ENCODE measurements at places on chromosomes 12 and 14.
A peak's percentile ranks its signal among the peaks of the same experiment; 100 is the strongest.

- no peak for DNase-seq
Measured at GRCh38 chr12:87198181-87198580, 831.0 kb downstream of the C12orf50 start.

- DNase-seq: no peak
Measured at GRCh38 chr12:48796976-48797375, 8.1 kb upstream of the ADCY6 start.

DNA sequence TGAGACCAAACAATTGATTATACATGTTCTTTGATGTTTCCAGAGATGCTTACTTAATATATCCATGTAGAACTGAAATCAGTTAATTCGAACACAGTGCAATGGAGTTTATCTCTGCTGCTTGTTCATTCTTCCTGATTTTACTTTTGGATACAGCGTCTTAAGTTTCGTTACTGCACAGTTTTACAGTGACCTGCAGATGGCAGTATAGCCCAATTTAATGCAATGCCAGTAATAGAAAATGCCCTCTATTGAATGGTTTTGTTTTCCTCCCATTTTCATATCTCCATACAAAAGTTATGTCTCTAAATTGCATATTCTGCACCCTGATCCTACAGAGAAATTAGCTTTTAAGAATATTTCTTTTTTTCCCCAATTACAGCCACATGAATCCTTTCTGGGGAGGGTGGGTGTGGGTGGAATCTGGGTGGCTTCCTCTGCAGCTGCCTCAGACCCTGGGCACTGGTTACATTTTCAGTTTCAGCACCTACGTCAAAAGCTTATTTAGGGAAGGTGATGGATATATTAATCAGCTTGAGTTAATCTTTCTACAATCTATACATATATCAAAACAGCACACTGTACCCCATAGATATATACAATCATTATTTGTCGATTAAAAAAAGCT, 101.1 kb upstream of the DCD start:
- DNase-seq: no peak

- DNase-seq: no peak
Measured at GRCh38 chr14:25358330-25358729, 308.4 kb upstream of the STXBP6 start.

DNA sequence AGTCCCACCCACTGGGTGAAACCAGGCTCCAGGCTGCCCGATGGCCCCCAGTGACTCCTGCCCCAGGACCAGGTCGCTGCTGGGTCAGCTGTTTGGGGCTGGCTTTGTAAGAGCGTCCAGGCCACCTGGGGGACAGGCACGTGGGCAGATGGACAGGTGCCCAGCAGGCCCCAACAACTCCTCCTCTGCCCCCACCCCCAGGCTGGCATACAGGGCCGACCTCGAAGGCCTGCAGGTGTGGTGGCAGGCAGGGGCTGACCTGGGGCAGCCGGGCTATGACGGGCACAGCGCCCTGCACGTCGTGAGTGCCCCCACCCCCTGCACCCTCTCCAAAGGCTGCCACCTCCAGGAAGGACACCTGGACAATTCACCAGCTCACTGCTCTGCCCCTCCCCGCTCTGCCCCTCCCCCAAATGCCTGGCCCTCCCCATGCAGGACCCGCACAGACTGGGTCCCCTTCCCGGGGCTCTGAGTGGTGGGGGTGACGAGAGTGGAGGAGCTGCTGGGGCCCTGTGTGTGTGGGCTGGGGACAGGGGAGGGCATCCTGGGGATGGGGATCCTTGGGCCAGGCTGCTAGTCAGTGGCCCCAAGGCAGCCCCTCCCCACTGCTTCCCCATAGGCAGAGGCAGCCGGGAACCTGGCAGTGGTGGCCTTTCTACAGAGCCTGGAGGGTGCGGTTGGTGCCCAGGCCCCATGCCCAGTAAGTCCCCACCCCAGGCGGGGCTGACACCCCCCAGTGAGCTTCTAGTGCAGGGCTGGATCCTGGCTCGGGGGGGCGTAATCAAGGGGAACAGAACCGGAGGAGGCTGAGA, 26.0 kb downstream of the ASPG start:
- no peak for DNase-seq

DNA sequence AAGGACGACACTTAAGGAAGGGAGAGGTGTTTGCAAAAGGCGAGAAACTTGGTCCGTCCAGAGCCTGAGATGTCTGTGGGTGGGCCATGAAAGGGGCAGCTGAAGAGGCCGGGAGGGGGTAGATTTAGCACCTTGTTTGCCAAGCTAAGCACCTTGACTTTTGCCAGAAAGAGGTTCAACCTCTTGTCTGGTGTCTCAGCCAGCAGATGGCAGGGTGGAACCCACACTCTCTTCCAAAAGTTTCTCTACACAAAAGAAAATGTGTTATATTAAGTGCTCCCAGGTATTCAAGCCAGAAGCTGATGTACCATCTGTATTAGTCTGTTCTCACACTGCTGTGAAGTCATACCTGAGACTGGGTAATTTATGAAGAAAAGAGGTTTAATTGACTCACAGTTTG, 69.9 kb downstream of the SUDS3 start:
- DNase-seq: no peak

- DNase-seq: no peak
Measured at GRCh38 chr14:101992708-101993107, 28.3 kb downstream of the DYNC1H1 start.

- no peak for DNase-seq
Measured at GRCh38 chr14:40447017-40447416, 1014.8 kb upstream of the FBXO33 start.

- DNase-seq: no peak
Measured at GRCh38 chr12:122887819-122888212, 8.1 kb downstream of the VPS37B start.

DNA sequence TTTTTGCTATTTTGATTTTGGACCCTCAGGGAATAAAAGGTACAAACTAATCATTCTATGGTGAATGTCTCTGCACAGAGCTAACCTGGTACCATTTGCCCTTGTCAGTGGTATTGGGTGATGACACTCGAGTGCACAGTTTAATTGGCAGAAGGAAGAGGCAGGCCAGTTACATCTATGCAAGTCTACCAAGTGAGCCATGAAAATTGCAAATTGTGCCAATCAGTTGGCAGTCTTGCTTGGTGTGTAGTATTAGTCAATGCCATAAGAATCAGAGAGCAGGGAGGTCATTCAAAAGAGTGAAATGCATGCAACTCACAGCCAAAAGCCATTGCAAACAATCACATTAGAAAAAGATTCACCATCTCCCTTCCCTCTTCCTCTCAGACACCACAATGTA, 479.6 kb downstream of the ADAMTS20 start:
- no peak for DNase-seq

- DNase-seq: no peak
Measured at GRCh38 chr12:16350682-16351081, 3.2 kb downstream of the MGST1 start.

DNA sequence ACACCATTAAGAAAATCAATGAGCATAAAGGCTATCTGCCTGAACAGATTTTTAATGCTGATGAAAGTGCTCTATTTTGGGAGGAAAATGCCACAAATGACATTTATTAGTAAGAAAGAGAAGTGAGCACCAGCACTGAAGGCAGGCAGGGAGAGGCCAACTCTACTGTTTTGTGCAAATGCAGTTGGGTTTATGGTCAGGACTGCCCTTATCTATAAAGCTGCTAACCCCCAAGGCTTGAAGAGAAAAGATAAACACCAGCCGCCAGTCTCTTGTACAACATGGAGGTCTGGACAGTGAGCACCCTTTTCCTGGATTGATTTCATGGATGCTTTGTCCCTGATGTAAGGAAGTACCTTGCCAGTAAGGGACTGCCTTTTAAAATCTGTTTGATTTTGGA, 246.8 kb upstream of the SFSWAP start:
- no peak for DNase-seq

DNA sequence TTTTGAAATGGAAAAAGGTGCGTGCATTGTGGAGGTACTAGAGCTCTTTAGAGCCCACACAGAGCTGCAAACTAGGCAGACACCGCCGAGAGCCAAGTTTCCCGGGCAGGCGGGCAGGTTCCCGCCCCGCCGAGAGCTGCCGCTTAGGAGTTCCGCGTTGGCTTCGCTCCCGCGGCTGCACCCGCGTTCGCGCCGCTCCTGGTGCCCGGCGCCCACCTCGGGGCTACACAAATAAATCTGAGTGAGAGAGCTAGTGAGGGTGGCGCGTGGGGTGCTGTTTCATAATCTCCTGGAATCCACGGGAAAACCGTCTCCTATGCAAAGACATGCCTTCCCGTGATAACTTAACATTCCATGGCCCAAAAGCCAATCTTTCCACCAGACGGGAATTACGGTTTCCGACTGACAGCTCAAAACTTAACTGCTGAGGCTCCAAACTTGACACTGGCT, 645 bp downstream of the KITLG start:
- DNase-seq: no peak

DNA sequence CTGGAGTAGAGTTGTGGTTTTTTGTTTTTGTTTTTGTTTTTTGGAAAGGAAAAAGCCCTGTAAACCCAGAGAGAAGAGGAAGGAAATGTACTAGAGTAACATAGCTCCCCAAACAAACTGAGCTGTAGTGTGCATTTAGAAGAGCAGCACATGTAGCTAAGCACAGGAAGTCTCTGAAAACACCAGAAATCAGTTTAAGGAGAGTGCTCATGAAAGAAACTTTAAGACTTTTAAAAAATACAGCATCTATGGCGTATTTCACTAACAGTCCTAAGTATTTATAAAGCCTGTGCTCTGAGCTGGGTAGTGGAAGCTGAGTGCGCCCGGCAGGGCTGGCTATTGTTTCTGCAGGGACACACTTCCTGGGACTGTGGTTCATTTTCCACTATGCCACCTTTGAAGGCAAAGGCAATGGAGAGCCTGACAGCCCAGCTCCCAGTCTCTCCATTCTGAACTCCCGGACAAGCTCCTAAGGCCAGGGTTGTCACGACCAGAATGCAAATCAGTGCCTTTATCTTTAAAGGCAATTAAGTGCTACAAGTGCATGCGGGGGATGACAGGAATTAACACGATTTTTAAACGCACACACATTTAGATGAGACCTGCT, 45.4 kb downstream of the NIN start:
- DNase-seq: no peak

GRCh38 chr14:33564774-33565630, 385.9 kb downstream of the EGLN3 start:
- DNase-seq: no peak

GRCh38 chr12:61916831-61917230, 343.4 kb upstream of the USP15 start:
- no peak for DNase-seq

DNA sequence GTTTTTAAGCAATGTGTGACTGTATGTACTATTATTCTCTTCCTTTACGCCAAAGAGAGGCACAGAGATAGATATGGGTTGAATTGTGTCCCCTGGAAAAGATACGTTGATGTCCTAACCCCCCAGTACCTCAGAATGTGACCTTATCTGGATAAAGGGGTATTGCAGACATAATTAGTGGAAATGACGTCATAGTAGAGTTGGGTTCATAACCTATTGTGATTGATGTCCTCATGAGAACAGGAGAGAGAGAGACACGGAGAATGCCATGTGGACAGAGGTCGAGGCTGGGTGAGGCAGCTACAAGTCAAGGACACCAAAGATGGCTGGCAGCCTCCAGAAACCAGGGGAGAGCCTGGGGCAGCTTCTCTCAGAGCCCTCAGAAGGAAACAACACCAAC, 376.3 kb downstream of the FUT8 start:
- no peak for DNase-seq

DNA sequence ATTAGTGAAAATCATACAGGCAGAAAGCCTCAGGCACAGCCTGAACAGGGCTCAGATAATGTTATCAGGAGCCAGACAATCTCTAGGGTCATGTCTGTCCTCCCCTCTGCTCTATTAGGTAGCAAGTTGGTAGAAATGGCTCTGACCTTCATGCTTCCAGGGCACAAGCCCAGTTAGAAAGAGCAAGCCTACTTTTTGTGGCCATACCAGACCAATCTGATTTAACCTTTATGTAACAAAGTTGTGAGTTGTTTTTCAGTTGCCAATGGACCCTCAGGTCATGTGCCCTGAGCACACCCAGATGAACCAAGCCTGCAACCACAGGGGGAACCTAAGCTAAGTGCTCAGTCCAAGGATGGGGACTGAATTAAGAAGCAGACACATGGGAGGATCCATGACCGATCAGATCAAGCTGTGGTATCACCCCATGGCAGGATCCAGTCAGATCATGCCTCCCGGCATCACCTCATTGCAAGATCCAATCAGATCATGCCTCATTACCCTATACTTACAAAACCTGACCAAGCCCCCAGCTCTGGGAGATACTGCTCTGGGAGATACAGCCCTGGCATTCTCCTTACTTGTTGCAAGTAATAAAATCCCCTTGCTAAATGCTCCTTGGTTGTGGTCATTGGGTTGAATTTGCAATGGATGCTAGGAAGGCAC, 18.8 kb upstream of the HIGD1C start:
- no peak for DNase-seq

DNA sequence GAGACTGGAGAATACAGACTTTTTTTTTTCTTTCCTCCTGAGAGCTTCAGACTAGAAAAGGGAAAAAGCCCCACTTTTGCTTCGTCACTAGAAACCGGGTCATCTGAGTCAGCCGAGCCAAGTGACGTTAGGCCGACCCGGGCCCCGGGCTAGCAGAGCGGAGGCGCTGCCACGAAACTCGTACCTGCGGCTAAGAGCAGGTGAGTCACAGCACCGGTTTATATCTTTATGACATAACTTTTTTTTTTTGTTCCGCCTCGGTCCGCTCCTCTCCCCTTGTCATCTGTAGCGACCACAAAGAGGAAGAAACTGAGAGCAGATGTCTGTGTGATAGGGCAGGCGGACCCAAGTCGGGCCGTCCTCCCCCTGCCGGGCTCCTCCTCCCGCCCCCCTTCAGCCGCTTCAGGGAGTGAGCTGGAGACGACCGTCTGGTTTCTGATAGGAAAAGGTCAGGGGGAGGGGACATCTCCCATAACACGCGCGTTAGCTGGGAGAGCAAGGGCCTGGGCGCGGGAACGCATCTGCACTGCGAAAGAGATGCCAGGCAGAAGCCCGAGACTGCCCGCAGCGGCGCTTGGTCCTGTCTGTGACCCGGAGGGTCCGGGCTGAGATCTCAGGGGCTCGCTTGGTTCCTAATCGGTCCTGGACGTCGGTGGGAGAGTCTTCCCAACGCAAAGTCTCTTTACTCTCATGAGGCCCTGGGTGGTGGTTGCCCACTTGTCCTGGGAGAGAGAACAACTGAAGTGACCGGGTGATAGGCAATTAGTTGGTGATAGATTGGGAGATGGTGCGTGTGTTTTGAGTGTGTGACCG, 586 bp downstream of the TTC6 start:
- no peak for DNase-seq

GRCh38 chr14:104419865-104420505, 159.6 kb upstream of the C14orf180 start:
- peak; percentile 57 for DNase-seq

GRCh38 chr14:24237463-24237955, 4.8 kb downstream of the GMPR2 start:
- no peak for DNase-seq

DNA sequence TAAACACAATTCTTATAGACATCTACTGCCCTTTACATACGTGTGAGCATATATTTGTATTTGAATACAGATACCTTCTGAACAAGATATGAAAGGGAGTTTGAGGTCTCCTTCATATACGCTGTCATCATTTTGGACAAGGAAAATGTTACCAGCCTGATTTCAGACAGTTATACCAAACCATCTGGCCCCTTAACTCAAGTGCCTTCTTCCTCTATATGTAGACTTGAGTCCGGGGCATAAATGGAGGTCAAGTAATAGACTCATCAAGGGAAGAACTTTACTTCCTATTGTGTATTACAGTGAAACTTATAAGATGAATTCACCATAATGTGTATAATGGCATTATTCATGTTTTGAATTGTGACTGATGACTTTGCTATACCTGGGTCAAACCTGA, 52.2 kb downstream of the FAR2 start:
- no peak for DNase-seq
